ENCODE measurements at places on chromosomes 16 and 17. TPM values are rescaled to one million over a fixed set of nuclear protein-coding genes. Genes with fewer than 3 reads are reported as not detected.

The SALL1 gene
- total RNA-seq, result 1.6 TPM

The PLA2G10 gene
- total RNA-seq, result not detected

The MT1M gene
- total RNA-seq, result not detected

The MLKL gene
- 50.0 TPM for total RNA-seq

The MRC2 gene
- total RNA-seq, result 9.7 TPM

The KCNH4 gene
- not detected for total RNA-seq

The CD300LB gene
- not detected for total RNA-seq

The HOXB1 gene
- not detected for total RNA-seq

The TAT gene
- total RNA-seq, result not detected

The SPATA33 gene
- total RNA-seq, result 4.8 TPM

The ADORA2B gene
- total RNA-seq, result 10.6 TPM

The EFNB3 gene
- 0.14 TPM for total RNA-seq

The AIPL1 gene
- not detected for total RNA-seq

The ZSCAN10 gene
- total RNA-seq, result 0.38 TPM

The KRTAP4-9 gene
- not detected for total RNA-seq

The TBC1D3B gene
- total RNA-seq, result 0.97 TPM

The VWA3A gene
- total RNA-seq, result not detected

The CACNA1H gene
- 4.2 TPM for total RNA-seq

The WWOX gene
- 9.8 TPM for total RNA-seq

The HBA1 gene
- 2.2 TPM for total RNA-seq

The RNF112 gene
- total RNA-seq, result 0.20 TPM

The NAA38 gene
- total RNA-seq, result 46.6 TPM

The LRRC37A gene
- total RNA-seq, result 1.5 TPM

The GPR142 gene
- total RNA-seq, result not detected

The CCDC144A gene
- total RNA-seq, result 0.05 TPM

The ATAD5 gene
- 7.2 TPM for total RNA-seq

The SPHK1 gene
- total RNA-seq, result 7.0 TPM

The C17orf67 gene
- 0.50 TPM for total RNA-seq

The METRN gene
- 61.8 TPM for total RNA-seq

The SMIM22 gene
- total RNA-seq, result not detected

The TMEM235 gene
- total RNA-seq, result not detected

The ALOX12B gene
- 0.64 TPM for total RNA-seq

The KRT33A gene
- total RNA-seq, result not detected

The C17orf78 gene
- total RNA-seq, result not detected

The HOXB9 gene
- 24.7 TPM for total RNA-seq

The GPR179 gene
- total RNA-seq, result 0.05 TPM

The WNT9B gene
- total RNA-seq, result not detected

The RNU2-1 gene
- total RNA-seq, result not detected

The MGAT5B gene
- 0.72 TPM for total RNA-seq

The C16orf92 gene
- total RNA-seq, result not detected

The NLGN2 gene
- total RNA-seq, result 5.5 TPM

The NPIPB12 gene
- total RNA-seq, result 21.9 TPM
